Muscle of leg (tissue), 16 donors: ENCODE measurements at places on chromosomes 4 and X.

- peaks cover 3% of the 10 kb centered on the region for H3K4me1 ChIP-seq
- no peak for DNase-seq
- no peak overlapping the region for H3K27ac ChIP-seq
- H3K36me3 ChIP-seq: no peaks in the 10 kb centered on the region
Measured at GRCh38 chr4:40322811-40323210, 12.3 kb upstream of the CHRNA9 start.

DNA sequence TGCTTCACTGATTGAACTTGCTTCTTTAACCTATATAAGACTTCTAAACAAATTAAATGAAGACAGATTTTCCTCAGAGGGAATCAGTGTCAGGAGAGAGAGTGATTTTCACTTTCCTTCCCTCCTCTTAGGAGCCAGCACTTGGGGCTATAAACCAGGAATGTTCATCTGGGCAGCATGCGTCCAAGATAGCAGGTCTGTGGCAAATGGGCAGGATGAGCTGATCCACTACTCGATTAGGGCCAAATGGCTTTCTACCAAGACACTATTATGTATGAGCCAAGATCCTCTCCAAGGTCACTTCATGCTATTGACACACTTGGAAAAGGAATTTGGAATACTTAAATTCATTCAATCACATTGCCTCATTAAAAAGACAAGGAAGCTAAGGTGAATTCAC, 203.9 kb upstream of the GRID2 start:
- no peak overlapping the region for H3K27ac ChIP-seq
- H3K36me3 ChIP-seq: no peaks in the 10 kb centered on the region
- peak; percentile 49 for DNase-seq

- H3K4me3 ChIP-seq: no peak overlapping the region
- H3K27ac ChIP-seq: no peak overlapping the region
- no peak for DNase-seq
- peaks cover 2% of the 10 kb centered on the region for H3K4me1 ChIP-seq
- peaks cover 2% of the 10 kb centered on the region for H3K36me3 ChIP-seq
Measured at GRCh38 chr4:88846206-88846790, 148.7 kb upstream of the NAP1L5 start.

GRCh38 chrX:48802905-48803200, 986 bp downstream of the HDAC6 start:
- peak; percentile 10 for DNase-seq
- H3K27ac ChIP-seq: peak overlapping the region; percentile 100
- H3K4me3 ChIP-seq: peak overlapping the region; percentile 74
- peaks cover 21% of the 10 kb centered on the region for H3K36me3 ChIP-seq

GRCh38 chr4:140286456-140286855, 87.0 kb upstream of the SCOC start:
- no peaks in the 10 kb centered on the region for H3K4me1 ChIP-seq
- H3K4me3 ChIP-seq: no peak overlapping the region
- H3K27me3 ChIP-seq: no peaks in the 10 kb centered on the region
- no peak overlapping the region for H3K27ac ChIP-seq

GRCh38 chr4:156173937-156174336, 220.3 kb upstream of the CTSO start:
- DNase-seq: no peak
- no peaks in the 10 kb centered on the region for H3K27me3 ChIP-seq
- peaks cover 5% of the 10 kb centered on the region for H3K4me1 ChIP-seq
- H3K36me3 ChIP-seq: no peaks in the 10 kb centered on the region

- no peaks in the 10 kb centered on the region for H3K36me3 ChIP-seq
- peaks cover 35% of the 10 kb centered on the region for H3K27me3 ChIP-seq
- peaks cover 2% of the 10 kb centered on the region for H3K4me1 ChIP-seq
- no peak overlapping the region for H3K4me3 ChIP-seq
- DNase-seq: peak; percentile 43
- H3K27ac ChIP-seq: no peak overlapping the region
Measured at GRCh38 chrX:40310447-40310846, 212.7 kb upstream of the BCOR start.

DNA sequence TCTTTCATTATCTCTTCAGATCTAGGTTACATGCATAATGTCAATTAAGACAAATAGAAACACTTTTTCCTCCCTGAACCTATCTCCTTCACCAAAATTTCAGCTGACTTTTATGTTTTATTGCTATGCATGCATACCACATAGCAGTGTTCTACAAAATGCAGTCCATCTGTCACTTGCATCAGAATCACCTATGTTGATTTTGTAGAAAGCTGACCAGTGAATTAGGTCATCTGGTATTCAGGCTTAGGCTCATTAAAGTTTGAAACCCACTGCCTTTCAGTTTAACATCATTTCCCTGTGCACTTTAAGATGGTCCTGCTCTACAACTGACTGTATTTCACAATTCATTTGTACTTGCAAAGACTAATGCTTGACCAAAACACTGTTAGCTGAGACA, 277.9 kb downstream of the CFAP299 start:
- no peaks in the 10 kb centered on the region for H3K36me3 ChIP-seq
- no peak overlapping the region for H3K27ac ChIP-seq
- H3K4me3 ChIP-seq: no peak overlapping the region
- no peaks in the 10 kb centered on the region for H3K4me1 ChIP-seq
- no peaks in the 10 kb centered on the region for H3K27me3 ChIP-seq

GRCh38 chrX:150573702-150574101, 5.3 kb downstream of the MTM1 start:
- no peak overlapping the region for H3K27ac ChIP-seq
- no peaks in the 10 kb centered on the region for H3K36me3 ChIP-seq
- H3K27me3 ChIP-seq: peaks cover 9% of the 10 kb centered on the region
- H3K4me3 ChIP-seq: no peak overlapping the region
- H3K4me1 ChIP-seq: no peaks in the 10 kb centered on the region

- no peaks in the 10 kb centered on the region for H3K4me1 ChIP-seq
- no peak overlapping the region for H3K27ac ChIP-seq
- no peak overlapping the region for H3K4me3 ChIP-seq
- H3K27me3 ChIP-seq: no peaks in the 10 kb centered on the region
- H3K36me3 ChIP-seq: peaks cover 6% of the 10 kb centered on the region
- DNase-seq: no peak
Measured at GRCh38 chr4:81424816-81425755, 46.6 kb downstream of the RASGEF1B start.

DNA sequence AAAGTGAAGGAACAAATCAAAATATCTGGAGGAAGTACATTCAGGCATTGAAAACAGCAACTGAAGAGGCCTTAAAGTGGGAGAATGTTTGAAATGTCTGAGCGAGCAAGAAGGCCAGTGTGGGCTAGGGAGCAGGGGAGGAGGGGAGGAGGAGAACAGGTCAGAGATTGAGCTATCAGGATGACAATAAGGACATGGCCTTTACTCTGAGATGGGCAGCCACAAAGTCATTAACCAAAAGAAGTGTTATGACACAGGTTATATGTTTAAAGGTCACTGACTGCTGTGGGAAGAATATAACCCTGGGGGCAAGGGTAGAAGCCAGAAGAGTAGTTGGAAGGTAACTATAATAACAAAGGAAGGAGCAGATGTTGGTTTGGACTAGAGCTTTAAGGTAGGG, 315.4 kb downstream of the INPP4B start:
- H3K4me3 ChIP-seq: no peak overlapping the region
- no peaks in the 10 kb centered on the region for H3K27me3 ChIP-seq
- H3K4me1 ChIP-seq: no peaks in the 10 kb centered on the region
- no peaks in the 10 kb centered on the region for H3K36me3 ChIP-seq

DNA sequence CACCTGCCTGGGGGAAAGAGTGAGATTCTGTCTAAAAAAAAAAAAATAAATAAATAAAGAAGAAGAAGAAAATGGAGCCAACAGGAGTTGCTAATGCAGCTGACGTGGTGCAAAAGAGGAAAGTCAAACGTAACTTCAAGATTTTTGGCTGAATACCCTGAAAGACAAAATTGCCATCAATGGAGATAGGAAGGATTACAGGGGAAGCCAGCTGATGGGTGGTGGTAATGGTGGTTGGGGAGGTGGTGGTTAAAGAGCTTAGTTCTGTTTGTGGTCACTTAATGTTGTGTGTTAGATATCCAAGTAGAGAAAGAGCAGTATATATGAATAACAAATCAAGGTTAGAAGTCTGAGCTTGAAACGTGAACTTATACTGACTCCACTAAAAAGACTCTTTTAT, 225.4 kb downstream of the ARHGAP24 start:
- no peak for DNase-seq
- no peak overlapping the region for H3K4me3 ChIP-seq
- H3K36me3 ChIP-seq: no peaks in the 10 kb centered on the region
- no peaks in the 10 kb centered on the region for H3K27me3 ChIP-seq
- no peak overlapping the region for H3K27ac ChIP-seq

- no peaks in the 10 kb centered on the region for H3K27me3 ChIP-seq
- H3K4me1 ChIP-seq: peaks cover 4% of the 10 kb centered on the region
- DNase-seq: peak; percentile 78
- peak overlapping the region; percentile 62 for H3K27ac ChIP-seq
- H3K36me3 ChIP-seq: no peaks in the 10 kb centered on the region
Measured at GRCh38 chr4:123889507-123889906, 492.9 kb downstream of the SPRY1 start.

DNA sequence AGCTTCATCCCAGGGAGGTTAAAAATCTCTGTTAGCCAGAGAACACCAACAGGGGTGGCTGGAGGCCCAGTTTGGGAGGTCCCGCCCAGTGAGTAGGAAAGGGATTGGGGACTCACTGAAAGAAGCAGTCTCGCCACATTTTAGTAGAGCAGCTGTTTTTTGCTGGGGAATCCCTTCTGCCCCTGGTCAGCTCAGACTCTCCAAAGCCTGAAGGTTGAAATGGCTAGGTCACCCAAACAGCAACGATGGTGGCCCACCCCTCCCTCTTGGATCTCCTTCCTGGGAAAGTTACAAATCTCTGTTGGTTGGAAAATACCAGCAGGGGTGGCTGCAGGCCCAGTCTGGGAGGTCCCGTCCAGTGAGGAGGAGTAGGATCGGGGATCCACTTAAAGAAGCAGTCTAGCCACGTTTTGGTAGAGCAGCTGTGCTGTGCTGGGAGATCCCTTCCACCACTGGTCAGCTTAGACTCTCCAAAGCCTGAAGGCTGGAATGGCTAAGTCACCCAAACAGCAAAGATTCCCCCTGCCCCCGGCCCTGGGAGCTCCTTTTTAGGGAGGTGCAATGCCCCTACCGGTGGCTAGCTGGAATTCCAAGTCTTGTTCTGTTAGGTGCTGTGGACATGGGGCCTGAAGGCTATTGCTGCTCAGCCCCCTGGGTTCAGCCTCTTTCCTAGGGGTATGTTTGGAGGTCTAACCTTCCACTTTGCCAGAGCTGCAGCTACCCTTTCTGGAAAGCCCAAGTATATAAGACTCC, 40.0 kb upstream of the TEX13A start:
- no peak overlapping the region for H3K27ac ChIP-seq
- H3K4me1 ChIP-seq: no peaks in the 10 kb centered on the region
- peaks cover 26% of the 10 kb centered on the region for H3K27me3 ChIP-seq
- H3K4me3 ChIP-seq: no peak overlapping the region
- no peaks in the 10 kb centered on the region for H3K36me3 ChIP-seq

GRCh38 chr4:181688872-181689271, 554.3 kb upstream of the TENM3 start:
- H3K27me3 ChIP-seq: no peaks in the 10 kb centered on the region
- no peaks in the 10 kb centered on the region for H3K36me3 ChIP-seq
- no peak overlapping the region for H3K4me3 ChIP-seq
- no peak for DNase-seq
- no peaks in the 10 kb centered on the region for H3K4me1 ChIP-seq

DNA sequence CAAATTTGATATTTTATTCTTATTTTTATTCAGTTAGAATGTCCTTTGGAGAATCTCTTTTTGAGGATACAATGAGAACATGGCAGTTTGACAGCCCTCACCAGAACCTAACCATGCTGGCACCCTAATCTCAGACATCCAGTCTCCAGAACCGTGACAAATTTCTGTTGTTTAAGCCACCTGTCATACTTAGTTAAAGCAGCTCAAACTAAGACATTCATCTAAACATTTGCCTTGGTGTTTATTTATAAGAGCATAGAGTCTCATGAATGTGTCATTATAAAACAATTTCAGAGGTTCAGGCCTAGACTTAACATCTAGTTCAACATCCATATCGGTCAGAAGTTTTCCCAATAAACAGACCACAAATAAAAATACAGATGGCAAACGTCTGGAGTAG, 125.1 kb upstream of the FUNDC1 start:
- H3K4me1 ChIP-seq: no peaks in the 10 kb centered on the region
- no peak overlapping the region for H3K27ac ChIP-seq
- no peak for DNase-seq

DNA sequence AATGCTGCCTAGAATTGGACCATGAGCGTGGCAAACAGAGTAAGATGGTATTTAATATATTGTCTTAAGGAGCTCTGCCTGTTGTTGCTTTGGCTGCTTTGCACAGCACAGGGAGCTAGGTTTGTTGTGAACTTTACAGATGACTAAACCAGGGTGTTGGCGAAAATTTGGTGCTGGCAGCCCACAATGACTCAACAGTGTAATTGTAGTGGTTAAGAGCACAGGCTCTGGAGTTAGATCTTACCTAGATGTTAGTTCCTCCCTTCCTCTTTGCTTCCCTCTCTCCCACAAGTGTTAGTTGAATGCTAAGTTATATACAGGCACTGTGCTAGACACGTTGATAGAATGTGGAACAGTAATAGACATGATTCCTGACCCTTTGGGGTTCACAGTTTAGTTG, 128.9 kb upstream of the TRPC5 start:
- H3K27me3 ChIP-seq: peaks cover 2% of the 10 kb centered on the region
- DNase-seq: no peak
- no peaks in the 10 kb centered on the region for H3K4me1 ChIP-seq
- H3K36me3 ChIP-seq: no peaks in the 10 kb centered on the region
- no peak overlapping the region for H3K27ac ChIP-seq

- no peaks in the 10 kb centered on the region for H3K27me3 ChIP-seq
- H3K4me3 ChIP-seq: no peak overlapping the region
- H3K27ac ChIP-seq: no peak overlapping the region
Measured at GRCh38 chr4:185141777-185142176, 1.3 kb upstream of the SLC25A4 start.

GRCh38 chrX:120697053-120697452, 67.2 kb upstream of the C1GALT1C1 start:
- no peaks in the 10 kb centered on the region for H3K27me3 ChIP-seq
- no peak for DNase-seq
- H3K4me3 ChIP-seq: no peak overlapping the region
- H3K36me3 ChIP-seq: no peaks in the 10 kb centered on the region
- H3K27ac ChIP-seq: no peak overlapping the region

DNA sequence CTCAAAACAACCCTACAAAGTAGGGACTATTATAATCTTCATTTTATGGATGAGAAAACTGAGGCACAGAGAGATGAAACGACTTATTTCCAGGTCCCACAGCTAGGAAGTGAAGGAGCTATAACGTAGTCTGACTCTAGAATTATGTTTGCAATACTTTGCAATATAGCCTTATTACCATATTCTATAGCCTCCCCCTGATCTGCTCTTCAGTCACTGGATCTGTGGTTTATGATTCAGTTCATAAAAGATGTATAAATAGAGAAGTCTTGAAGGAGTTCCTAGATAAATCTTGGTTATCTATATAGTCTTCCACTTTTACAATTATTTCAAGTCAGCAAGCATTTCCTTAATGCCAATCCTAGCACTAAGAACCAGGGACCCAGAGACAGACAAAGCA, 57.5 kb downstream of the OPHN1 start:
- no peaks in the 10 kb centered on the region for H3K4me1 ChIP-seq
- DNase-seq: no peak
- H3K4me3 ChIP-seq: no peak overlapping the region
